ENCODE measurements at places on chromosomes 13 and 19.

GRCh38 chr19:15643387-15643786 lies 2.7 kb downstream of the CYP4F3 start:
- no peak for DNase-seq

GRCh38 chr13:36629057-36629385 lies 44.8 kb upstream of the SERTM1 start:
- DNase-seq: no peak

GRCh38 chr13:31755803-31756212 lies 16.5 kb downstream of the RXFP2 start:
- DNase-seq: no peak

DNA sequence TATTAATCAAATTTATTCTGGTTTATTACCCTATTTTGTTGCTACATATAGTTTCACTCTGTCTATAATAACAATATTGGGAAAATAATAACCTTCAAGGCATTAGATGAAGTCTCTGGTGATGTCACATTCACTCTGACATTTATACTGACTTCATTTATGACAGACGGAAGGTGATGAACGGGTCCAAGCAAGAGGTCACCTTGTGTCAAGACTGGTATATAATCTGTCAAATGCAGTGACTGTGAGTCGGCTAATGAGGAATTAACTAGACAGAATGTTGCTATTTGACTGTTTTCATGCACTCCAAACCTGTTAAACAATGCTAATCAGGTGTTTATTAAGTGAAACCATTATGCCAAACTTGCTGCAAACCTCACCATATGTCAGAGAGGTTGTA lies 800.5 kb upstream of the KLHL1 start:
- DNase-seq: no peak

- no peak for DNase-seq
Observed at GRCh38 chr13:26976313-26976712, 195.3 kb downstream of the USP12 start.

DNA sequence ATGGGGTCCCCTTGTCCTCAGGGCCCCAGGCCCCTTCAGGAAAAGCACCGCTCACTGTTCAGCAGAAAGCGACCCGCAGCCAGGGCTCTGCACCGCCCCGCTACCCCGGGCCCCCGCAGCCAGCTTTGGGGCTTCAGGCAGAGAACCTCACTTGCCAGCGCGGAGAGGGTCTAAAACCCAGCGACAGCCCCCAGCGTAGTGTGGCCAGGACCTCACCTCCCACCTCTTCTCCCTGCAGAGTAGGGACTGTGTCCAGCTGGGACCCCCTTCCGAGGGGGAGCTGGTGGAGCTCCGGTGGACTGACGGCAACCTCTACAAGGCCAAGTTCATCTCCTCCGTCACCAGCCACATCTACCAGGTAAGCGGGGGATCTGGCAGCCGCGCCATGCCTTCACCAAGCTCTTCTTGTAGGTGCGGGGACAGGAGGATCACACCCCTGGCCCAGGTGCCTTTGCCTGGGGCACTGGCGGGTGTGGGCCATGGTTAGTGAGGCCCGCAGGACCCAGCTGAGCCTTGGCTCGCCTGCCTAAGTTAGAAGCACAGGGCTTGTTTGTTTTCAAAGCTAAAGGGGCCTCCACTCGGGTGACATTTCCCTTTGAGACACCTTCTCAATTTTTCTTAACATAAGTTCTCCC lies 175.7 kb downstream of the KDM4B start:
- DNase-seq: peak; percentile 0

GRCh38 chr13:109584844-109585361 lies 201.5 kb downstream of the IRS2 start:
- DNase-seq: no peak

DNA sequence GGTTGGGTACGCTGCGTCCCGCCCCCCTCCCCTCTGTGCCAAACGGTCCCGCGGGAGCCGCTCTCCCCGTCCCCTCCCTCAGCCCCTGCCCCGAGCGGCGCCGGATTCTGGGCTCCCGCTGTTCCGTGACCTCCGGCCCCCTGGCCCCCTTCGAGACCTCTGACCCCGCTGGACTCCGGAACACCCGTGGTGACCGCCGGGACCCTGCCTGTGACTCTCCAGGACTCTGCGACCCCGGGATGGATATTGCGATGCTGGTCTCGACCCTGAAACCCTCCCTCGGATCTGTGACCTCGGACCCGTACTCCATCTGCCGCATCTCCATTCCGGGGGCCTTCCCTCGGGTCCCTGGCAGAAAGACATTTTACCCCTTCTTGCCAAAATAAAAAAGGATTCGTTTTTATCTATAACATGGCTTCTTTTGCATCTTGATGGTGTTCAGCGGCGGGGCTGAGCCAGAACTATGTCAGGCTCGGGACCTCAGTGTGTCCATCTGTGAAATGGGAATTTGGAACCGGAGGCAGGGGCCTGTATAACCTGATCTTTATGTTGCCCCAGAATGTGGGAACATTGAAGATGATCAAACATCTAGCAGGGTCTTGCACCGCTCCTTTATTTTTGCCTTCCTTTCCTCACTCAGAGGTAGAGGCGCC lies 654 bp upstream of the MEGF8 start:
- DNase-seq: no peak

GRCh38 chr13:99320693-99321481 lies 13.7 kb upstream of the GPR183 start:
- DNase-seq: no peak

GRCh38 chr13:25902891-25903341 lies 148.9 kb downstream of the SHISA2 start:
- DNase-seq: no peak

DNA sequence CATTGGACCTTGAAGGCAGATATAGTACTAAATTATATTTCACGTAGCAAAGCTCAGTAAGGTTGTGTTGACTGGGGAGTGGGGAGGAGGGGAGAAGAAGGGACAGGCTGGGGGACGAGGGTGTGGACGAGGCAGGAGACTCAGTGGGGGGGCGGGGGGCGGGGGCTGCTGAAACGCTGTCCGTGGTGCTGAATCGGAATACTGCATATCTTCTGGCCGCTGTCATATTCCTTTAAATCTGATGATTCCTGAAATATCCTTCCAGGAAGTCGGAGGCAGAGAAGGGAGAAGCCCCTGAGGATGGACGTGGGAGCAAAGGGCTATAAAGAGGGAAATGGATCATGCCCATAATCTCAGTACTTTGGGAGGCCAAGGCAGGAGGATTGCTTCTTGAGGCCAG lies 34.7 kb upstream of the CASP14 start:
- no peak for DNase-seq

DNA sequence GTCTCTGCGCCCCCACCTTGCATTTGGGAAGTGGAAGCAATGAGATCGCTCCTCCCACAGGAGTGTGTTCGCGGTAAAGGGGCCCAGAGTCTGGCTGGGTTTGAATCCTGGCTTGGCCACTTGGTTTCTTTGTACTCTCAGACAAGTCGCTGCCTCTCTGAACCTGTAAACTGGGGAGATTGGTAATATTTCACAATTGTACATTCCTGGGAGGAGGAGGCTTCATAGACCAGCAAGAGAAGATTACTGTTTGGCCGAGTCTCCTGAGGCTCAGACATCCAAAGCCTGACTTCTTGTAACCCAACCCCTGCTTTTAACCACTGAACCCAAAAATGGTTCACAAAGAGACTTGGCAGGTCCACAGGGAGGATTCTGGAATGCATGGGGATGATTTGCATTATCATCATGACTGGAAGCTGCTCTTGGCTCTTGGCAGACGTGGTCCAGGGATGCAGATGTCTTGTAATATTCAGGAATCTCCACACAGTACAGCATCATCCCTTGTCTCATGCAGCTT lies 13.6 kb upstream of the STRN4 start:
- no peak for DNase-seq

DNA sequence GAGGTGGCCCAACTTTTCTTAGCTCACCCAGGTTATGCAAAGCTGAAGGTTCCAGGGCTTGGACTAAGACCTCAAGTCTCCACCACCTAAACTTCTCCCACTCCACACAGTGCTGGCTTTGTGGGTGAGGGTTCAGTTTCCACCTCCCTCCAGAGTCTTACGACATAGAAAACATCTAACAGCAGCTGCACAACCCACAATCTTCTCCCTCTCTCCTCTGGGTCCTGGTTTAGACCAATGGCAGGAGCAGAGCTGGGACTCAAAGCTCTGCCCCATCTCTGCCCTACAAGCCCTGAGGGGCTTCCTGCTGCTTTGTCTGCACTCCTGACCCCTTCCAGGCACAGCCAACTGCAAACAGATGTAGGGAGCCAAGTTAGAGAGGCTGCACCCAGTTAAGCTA lies 16.0 kb downstream of the IRGC start:
- DNase-seq: no peak

GRCh38 chr13:28654276-28654675 lies 4.7 kb upstream of the POMP start:
- DNase-seq: no peak

DNA sequence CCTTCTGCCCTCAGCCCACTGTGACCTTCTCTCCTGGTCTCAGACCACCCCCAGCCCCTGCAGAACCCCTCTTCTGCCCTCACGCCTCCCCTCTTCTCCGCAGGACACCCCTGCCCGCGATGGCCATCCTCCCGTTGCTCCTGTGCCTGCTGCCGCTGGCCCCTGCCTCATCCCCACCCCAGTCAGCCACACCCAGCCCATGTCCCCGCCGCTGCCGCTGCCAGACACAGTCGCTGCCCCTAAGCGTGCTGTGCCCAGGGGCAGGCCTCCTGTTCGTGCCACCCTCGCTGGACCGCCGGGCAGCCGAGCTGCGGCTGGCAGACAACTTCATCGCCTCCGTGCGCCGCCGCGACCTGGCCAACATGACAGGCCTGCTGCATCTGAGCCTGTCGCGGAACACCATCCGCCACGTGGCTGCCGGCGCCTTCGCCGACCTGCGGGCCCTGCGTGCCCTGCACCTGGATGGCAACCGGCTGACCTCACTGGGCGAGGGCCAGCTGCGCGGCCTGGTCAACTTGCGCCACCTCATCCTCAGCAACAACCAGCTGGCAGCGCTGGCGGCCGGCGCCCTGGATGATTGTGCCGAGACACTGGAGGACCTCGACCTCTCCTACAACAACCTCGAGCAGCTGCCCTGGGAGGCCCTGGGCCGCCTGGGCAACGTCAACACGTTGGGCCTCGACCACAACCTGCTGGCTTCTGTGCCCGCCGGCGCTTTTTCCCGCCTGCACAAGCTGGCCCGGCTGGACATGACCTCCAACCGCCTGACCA lies 3.3 kb downstream of the LRFN3 start:
- no peak for DNase-seq

DNA sequence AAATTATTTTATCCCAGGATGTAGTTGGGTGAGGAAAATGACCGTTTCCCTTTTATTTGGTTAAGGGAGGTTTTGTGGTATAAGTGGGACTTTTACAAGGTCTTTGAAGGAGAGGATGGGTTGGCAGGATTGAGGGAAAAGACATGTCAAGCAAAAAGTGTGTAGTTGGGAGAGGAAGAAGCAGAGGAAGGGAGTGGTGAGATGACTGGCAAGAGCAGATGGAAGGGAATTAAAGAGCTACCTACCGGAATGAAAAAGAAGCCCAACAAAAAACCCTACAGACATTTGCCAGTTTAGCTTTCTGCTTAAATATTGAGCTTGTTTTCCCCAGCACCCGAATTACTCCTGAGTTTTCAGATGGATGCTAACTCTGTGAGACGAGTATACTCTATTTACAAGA lies 19.6 kb downstream of the FRY start:
- DNase-seq: no peak

DNA sequence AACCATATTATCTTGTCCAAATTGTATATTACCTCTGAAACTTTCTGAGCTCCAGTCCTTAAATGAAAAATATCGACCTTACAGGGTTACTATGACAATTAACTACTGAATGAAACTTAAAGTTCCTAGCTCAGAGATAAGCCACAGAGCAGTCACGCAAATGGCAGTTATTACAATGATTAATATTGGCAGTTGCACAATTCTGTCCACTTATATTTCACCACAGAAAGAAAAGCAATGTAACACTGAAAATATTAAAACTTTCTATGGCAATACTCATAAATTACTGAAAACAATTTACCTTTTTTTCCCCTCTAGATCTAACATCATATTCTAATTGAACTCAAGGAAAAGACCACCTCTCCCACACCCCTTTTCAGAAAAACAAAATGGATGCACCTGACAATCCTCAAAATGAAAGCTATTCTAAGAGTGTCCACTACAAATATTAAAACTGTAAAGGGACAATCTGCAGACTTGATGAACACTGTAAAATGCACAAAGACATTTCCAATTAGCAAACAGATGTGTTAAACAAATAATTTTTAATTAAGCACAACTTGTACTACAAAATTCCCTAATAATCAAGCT lies 14.6 kb downstream of the LNX2 start:
- DNase-seq: no peak

GRCh38 chr19:30385666-30386065 lies 13.5 kb downstream of the ZNF536 start:
- no peak for DNase-seq

Measured in stimulated activated naive B cell treated with anti-CD40 and anti-IgM and Interleukin-4, amounts not matched to agents 10 μg/mL and 1 μg/mL and 100 μg/mL, for 72 hours (primary cell).